Daoy (cell line): ENCODE measurements at places on chromosomes 7 and 10.

DNA sequence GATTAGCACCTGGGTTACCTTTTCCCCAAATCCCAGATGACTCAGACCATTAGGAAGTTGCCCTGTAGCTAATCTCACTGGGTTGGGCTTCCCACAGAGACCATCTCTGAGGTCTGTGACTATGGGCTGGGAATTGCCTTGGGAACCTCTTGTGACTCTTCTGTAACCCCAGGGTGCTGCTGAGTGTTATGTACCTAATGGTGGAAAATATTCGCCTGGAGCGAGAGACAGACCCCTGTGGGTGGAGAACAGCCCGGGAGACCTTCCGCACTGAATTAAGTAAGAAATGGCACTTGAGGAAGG is 20.0 kb downstream of the STRIP2 start:
- DNase-seq = peak; percentile 53

DNA sequence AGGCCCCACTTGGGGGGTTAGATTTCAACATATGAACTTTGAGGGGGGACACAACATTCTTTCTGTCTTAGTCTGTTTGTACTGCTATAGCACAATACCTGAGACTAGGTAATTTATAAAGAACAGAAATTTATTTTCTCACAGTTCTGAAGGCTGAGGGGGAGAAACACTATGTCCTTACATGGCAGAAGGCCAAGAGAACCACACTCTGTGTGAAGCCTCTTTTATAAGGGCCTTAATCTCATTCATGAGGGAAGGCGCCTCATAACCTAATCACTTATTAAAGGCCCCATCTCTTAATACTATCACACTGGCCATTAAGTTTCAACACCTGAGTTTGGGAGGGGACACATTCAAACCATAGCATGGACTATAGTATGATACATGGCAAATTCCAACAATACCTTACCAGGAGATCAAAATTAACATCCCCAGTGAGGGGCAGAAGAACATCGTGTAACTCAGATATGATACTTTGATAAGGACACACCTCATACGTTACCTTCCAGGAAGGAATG is 9.3 kb upstream of the PDLIM1 start:
- DNase-seq = no peak

GRCh38 chr7:20075440-20075839 is 141.7 kb downstream of the MACC1 start:
- no peak for DNase-seq

DNA sequence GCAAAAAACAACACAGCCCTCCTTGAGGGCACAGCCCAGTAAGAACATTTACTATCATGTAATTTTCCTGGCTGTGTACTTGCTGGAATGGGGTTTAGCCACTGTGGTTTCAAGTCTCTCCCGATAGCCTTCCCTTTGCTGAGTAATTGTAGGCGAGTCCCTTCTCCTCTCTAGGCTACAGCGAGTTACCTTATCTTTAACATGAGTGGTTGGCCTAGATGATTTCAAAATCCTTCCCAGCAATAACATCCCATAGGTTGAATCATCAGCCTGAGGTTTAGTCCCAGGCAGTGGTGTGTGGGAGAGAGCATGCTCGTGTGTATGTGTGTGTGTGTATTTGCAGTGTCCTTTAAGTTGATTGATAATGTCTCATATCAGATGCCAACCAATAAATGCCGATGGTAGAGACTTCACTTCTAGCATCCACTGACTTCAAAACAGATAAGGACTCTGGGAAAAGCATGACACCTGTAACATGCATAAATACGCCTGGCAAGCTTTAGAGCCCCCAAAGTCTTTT is 142.9 kb upstream of the ZMIZ1 start:
- peak; percentile 86 for DNase-seq

GRCh38 chr7:130875265-130875741 is 141.3 kb upstream of the KLF14 start:
- DNase-seq = peak; percentile 78

DNA sequence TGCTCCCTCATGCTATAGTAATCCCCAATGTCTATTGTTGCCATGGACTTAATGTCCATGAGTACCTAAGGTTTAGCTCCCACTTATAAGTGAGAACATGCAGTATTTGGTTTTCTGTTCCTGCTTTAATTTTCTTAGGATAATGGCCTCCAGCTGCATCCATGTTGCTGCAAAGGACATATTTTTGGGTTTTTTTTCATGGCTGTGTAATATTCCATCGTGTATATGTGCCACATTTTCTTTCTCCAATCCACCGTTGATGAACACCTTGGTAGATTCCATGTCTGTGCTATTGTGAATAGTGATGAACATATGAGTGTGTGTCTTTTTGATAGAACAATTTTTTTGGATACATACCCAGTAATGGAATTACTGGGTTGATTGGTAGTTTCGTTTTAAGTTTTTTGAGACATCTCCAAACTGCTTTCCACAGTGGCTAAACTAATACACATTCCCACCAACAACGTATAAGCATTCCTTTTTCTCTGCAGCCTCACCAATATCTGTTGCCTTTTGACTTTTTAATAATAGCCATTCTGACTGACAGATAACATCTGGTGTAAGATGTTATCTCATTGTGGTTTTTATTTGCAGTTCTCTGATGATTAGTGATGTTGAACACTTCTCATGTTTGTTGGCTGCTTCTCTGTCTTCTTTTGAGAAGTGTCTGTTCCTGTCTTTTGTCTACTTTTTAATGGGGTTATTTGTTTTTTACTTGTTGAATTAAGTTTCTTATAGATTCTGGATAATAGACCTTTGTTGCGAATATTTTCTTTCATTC is 68.8 kb upstream of the IFRD1 start:
- DNase-seq = no peak
